NCI-H146 (cell line): ENCODE measurements at places on chromosomes 7 and 10.

DNA sequence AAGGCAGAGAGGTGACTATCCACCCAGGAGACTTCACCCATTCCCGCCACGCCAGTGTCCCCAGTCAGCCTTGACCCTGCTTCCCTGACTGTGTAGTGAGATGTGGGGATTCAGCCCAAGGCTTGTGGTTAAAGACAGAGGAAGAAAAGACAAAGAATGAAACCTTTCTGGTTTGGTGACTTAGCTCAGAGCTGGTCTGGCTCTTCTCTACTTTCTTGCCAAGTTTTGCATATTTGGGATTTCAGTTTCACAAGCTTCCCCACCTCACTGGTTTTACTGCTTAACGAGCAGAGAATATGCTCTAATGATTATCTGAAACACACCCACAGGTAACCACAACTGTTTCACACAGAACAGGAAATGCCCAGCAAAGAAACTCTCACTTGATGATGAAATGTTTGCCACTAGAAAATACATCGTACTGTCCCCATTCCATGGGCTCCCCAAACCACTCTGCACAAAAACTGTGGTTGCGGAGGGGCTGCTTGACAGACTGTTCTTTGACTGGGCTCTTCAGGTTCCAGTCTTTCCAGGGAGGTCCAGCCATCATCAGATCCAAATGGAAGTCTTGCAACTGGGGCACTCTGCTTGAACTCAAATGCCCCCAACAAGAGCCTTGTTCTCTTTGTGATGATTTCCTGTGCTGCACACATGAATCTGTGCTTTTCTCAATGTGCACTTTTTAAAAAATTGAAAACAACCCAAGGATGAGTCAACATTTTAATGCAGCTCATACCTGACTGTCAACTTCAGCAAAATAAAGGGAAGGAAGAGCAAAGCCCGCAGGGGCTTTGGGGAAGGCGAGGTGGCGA lies 95.5 kb downstream of the CTBP2 start:
- no peak for DNase-seq

DNA sequence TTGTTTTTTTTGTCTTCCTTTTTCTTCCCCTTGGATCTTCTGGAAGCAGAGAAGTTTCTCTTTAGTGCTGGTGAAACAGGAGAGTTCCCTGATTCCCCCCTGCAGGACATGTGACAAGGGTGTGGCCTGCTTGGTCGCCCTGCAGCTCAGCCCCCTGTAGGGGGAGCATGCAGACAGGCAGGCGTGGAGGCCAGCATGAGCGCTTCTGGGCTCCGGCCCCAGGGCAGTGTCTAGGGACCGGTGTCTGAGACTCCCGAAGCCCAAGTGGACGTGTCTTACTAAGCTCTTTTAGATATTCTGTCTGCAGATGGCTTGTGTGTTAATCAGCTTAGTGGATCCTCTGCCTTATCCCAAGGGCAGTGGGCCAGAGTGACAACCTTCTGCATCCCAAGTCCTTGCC lies 26.1 kb downstream of the PRSS58 start:
- no peak for DNase-seq

DNA sequence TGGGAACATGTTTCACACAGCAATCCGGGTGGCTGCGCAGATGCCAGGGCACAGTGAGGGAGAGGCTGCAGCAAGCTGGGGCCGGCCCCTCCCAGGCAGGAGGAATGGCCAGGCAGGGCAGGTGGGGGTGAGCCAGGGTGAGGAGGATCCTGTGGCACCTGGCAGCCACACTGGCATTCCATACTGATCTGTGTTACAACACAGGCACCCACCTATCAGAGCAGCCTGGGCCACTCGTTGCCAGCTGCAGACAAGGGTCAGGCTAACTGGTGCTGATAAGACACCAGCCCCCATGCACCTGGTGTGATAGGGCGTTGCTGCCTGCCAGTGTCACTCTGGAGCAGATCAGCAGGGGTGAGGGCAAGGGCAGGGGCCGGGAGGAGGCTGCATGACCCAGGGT lies 16.6 kb upstream of the RET start:
- peak; percentile 67 for DNase-seq

DNA sequence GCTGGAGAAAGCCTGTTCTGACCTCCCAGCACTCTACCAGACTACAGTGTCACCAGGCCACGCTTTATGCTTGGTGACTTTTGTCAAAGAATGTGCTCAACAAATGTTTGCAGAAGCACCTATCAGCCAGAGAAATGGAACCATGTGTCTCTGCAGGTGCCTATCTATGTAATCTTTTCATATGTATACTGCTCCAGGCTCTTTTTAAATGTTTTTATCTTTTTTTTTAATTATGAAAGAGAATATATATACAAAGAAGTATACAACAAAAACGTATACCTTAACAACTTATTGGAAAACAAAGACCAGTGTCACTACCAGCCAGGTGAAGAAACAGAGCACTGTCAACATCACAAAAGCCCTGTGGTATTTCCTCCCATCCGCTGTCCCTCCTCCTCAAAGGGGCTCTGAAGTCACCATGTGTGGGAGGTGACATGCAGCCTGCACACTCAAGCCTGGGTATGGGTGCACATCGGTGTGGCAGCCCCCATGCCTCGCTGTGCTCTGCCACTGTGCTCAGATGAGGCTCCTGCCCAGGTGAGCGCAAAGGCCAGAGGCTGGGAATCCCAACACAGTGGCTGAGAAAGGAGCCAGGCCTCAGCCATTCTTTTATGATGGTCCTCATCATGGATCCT lies 120.6 kb downstream of the CLEC2L start:
- peak; percentile 43 for DNase-seq
